ENCODE measurements at places on chromosomes 4 and X.
A peak's percentile ranks its signal among the peaks of the same experiment; 100 is the strongest.

DNA sequence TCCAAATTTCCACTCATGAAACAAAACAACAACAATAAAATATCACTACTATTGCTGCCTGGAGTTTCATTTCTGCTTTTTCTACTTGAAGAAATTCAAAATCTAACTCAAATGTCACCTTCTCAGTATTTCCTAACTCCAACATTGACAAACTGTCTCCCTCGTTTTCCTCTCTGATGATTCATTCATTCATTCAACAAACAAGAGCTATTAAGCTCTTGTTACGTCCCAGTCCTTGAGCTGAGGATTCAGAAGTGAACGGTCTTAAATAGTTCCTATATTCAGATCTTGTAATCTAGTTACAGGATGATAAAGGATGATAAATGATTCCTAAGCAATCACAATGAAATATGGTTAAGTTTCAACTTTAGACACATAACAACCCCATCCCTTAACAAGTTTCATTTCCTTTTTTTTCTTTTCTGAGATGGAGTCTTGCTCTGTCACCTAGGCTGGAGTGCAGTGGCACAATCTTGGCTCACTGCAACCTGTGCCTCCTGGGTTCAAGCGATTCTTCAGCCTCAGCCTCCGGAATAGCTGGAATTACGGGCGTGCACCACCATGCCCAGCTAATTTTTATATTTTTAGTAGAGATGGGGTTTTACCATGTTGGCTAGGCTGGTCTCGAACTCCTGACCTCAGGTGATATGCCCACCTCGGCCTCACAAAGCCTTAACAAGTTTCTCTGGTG is 1.7 kb downstream of the SLC9B2 start:
- no peak for DNase-seq

- peak; percentile 98 for DNase-seq
Measured at GRCh38 chr4:175419236-175419718, 392.8 kb downstream of the GPM6A start.

- no peak for DNase-seq
Measured at GRCh38 chr4:85257817-85258370, 217.1 kb upstream of the ARHGAP24 start.

GRCh38 chr4:52998413-52998812 is 136.3 kb downstream of the RASL11B start:
- no peak for DNase-seq

DNA sequence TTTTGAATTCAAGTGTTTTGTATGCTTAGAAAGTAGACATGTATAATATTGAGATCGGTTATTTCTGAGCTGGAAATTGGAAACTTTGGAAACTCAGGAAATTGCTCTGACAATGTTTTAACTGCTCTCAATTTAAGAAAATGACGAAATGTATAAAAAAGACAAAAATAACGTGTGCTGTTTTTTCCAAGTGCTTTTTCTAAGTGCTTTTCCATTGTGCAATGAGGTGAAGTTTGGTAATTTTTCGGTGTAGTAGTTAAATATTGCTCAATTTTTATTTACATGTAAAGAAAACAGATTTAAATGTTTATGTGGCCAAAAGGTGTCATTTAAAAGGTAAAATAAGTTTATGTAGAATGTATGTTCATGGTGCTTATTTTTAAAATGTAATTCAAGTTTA is 39.4 kb upstream of the RHOH start:
- DNase-seq, result no peak

GRCh38 chr4:174418640-174419212 is 103.6 kb downstream of the HPGD start:
- no peak for DNase-seq

DNA sequence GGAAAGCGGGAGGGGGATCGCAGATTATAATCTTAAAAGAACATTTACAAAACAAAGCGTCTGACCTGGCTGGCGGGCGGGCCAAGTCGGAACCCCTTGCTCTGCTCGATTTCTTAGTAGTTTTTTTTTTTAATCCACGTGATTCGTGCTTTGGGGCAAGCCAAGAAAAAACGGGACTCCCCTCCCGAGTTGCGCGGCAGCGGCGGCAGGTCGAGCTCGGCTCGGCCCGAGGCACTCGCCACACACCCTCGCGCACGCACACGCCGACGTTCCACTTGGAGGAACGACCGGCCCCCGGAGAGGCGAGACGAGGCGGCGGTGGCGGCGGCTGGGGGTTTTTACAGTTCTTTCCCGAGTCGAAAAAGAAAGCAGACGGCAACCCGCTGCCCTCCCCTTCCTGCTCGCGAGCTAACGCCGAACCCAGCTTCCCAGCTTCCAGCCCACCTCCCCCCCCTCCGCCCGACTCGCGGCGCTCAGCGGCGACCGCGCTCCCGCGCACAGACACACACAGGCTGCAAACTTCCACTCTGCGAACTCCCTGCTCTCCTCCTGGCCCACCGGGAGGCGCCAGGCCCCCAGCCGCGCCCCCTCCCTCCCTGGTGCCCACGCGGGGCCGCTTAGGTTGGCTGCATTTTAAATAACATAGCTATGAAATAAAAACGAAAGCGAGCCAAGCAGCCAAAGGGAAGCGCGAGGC is 1.2 kb downstream of the BCOR start:
- DNase-seq, result peak; percentile 46

- DNase-seq, result peak; percentile 11
Measured at GRCh38 chrX:149825424-149825823, 43.7 kb downstream of the MAGEA9 start.

DNA sequence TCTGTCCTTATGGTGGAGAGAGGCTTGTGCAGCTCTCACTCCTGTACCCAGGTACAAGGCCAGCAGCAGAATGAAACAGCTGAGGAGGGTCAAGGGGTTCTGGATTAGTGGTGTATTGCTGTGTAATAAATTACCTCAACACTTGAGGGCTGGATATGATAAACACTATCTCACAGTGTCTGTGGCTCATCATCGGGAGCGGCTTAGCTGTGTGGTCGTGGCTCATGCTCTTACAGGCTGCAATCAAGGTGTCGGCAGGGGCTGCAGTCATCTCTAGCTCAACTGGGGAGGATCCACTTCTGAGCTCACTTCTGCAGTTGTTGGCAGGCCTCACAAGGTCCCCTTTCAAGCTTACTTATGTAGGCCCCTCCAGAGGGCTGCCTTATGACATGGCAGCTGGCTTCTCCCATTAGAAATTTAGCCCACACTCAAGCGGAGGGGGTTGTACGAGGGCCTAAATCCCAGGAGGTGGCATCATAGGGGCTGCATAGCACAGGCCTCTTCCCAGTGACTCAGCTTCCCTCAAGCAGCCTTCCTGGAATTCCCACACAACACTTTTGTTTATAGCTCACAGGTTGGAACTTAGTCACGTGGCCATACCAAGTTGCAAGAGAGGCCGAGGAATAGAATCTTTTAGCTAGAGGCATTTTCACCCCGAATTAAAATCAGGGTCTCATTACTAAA is 148.2 kb upstream of the RPS6KA3 start:
- peak; percentile 10 for DNase-seq

Measured in fibroblast of skin of scalp (primary cell).